ENCODE measurements at places on chromosomes 5 and 9.

- DNase-seq: no peak
These were observed 52.6 kb downstream of the PDCD1LG2 start for GRCh38 chr9:5562806-5563416.

- DNase-seq: no peak
These were observed 38.4 kb downstream of the IRX1 start for GRCh38 chr5:3634061-3634460.

DNA sequence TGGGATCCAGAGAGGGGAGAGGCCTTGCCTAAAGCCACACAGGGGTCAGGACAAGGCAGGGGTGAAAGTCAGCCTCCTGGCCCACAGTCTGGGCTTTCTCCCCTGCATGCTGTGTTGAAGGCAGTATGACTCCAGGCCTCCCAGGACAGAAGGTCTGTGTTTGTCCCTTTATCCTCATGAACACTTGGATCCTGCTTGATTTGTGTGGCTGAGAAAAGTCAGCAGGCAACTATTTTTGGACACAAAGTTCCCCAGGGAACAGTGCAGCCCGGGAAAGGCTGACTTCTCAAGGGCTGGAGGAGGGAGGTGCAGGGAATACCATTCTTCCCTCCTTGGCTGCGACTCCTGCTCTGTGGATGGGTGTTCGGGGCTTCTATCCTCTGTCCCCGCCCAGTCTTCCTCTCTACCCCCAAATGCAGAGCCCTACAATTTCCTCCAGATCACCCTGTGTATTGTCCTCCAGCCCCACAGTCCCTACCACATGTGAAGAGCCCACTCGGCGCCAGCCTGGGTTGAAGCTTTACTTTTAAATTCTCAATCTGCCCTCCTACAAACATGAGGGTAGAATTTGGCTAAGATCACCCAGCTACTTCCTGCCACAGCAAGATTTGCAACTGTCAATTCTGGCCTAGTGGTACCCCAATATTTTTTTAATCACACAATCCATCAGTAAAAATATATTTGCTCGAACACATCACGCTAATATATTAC, 4.1 kb downstream of the AKNA start:
- no peak for DNase-seq

DNA sequence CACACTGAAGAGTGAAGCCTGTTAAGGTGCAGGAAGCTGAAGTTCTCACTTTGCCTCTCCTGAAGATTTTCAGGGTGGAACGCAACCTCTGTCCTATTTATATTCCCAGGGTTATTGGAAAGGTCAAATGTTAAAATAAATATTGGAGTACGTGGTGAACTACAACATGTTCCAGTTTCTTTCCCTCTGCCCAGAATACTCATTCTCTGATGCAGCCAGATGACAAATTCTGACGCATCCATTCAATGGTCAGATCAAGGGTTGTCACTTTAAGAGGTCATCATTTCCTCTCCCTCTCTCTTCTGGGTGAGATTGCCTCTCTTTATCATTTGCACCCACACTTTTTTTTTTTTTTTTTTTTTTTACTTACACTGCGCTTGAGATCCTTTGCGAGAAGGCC, 277.1 kb downstream of the BRINP1 start:
- no peak for DNase-seq

- DNase-seq: peak; percentile 11
These were observed 115.8 kb downstream of the DPYSL3 start for GRCh38 chr5:147393874-147394672.

- DNase-seq: no peak
These were observed 37.9 kb upstream of the GABRP start for GRCh38 chr5:170745481-170746071.

GRCh38 chr5:132422720-132423437, 53.4 kb downstream of the SLC22A5 start:
- DNase-seq: peak; percentile 7
